ENCODE measurements at places on chromosomes 7 and 10.

DNA sequence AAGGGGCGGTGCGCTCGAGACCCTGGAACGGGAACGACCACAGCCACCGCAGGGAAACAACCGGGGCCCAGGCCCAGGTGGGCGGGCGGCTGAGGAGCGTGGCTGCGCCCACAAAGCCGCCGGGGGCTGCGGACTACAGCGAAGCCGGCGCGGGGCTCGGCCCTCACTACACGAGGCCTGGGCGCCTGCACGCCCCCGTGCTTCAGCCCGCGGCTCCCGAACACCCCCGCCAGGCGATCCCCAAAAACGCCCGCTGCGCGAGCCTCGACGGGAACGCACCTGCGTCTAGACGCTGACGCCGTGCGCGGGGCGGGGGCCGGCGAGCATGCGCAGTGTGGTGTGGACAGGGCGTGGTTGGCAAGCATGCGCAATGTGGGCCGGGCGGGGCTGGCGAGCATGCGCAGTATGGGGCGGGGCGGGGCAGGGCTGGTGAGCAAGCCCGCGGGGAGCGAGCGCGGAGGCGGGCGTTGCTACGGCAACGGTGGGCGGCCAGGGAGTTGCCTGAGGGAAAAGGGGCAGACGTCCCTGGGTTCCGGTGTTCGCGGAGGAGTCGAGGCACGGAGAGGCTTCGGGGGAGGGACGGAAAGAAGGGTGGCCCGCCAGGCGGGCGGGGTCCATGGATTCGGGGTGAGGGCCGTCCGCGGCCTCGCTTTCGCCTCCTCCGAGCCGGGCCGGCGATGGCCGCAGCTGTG, at the start of gene RNF32:
Gene RNF32, plus strand, starts transcription at position 518 of the 692 bp plus-strand sequence. CDS start 3,104 bp downstream, outside the sequence.
- DNase-seq = peak; percentile 94

DNA sequence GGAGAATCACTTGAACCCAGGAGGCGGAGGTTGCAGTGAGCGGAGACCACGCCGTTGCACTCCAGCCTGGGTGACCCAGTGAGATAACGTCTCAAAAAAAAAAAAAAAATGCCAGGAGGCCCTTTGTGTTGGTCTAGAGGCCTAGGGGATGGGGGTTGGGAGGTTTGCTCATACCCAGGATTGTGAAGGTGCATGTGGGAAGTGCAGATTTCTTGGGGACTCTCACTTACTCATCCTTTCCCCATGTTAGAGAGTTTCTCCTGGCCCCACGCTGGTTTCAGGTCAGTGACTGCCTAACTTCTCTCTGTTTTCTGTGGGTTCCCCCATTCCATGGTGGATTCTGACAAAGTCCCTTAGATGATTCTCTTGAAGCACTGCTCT, 471.5 kb upstream of the CNTNAP2 start:
- no peak for DNase-seq

DNA sequence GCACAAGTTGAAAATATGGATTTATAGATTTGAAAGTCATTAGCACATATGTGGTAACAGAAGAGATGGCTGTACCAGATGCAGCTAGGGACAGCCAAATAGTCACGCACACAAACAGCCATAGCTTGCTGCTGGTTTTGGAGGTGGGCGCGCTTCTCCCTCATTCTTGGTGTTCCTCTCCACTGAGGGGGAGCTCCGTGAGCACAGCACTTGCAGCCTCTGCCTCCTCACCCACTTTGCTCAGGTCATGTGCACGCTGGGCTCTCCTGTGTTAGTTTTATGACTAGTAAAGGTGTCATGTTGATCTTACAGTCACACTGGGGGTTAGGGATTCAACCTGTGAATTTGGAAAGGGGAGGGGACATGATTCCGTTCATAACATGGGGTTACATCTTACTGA, 8.5 kb upstream of the ZNF786 start:
- no peak for DNase-seq

- DNase-seq = no peak
These were observed 14.6 kb upstream of the ZEB1 start for GRCh38 chr10:31304291-31304970.

GRCh38 chr7:74401137-74401859, 52.4 kb upstream of the GTF2IRD1 start:
- DNase-seq = peak; percentile 71

DNA sequence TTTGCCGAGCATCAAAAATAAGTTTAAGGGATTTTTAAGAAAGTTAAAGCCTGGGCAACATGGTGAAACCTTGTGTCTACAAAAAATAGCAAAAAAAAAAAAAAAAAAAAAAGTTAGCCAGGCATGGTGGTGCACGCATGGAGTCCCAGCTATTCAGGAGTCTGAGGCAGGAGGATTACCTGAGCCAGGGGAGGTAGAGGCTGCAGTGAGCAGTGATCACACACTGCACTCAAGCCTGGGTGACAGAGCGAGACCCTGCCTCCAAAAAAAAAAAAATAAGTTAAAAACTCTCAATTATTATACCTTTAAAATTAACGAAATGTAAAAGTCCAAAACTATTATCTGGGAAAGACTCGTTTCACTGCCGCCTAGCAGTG, 35.0 kb upstream of the DAGLB start:
- DNase-seq = no peak

- no peak for DNase-seq
These were observed 128.6 kb downstream of the ICA1 start for GRCh38 chr7:8133188-8133848.

- DNase-seq = no peak
These were observed 20.8 kb downstream of the VSIR start for GRCh38 chr10:71752391-71753090.

- DNase-seq = no peak
These were observed 170.3 kb downstream of the NEURL1 start for GRCh38 chr10:103663802-103664201.

DNA sequence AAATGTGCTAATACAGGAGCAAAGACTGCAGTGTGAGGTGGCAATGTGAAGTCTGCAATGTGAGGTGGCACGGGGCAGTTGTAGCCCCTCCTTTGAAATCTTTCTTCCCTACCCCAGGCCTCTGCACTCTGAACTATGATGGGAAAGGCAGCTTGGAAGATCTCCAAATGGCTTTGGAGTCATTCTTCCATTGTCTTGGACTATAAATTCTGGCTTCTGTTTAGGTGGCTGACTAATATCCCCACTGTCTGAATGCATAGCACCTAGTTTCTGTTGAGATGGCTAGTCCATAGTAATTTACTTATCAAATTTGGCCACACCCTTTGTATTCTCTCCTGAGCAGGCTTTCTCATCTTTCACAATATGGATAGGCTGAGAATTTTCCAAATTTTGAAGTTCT, 175.0 kb downstream of the CFTR start:
- DNase-seq = no peak

- DNase-seq = no peak
These were observed 751.0 kb downstream of the GRID1 start for GRCh38 chr10:85615556-85615955.

DNA sequence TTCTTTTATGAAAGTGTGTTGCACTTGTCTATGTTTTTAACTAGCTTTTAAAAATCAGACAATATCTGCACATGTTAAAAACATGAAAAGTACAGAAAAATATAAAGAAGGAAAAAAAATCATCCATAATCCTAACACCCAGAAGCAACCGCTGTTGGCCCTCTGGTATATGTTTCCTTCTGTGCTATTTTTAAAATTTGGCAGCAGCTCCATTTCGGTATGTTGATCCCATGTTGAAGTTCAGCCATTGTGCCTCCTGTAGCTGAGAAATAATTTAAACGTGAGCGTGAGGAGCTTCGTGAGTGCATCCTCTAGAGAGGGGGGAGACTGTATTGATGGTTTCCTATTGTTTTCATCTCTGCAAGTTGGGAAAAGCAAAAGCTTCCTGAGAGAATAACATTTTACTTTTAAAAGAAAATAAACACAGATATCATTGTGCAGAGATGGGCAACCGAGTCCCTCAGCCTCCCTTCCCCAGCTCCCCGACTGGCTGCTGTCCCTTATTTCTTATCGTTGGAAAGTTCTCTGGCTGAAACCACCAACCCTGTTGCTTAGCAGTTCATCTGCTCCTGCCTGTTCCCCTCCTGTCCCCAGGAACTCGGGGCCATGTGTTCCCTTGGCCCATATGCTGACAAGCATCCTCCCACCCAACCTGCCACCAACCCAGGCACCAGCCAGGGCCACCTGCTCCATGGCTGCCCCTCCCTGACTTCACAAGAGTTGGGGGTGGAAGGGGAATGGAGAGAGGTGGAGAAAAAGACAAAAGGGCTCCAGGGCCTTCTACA, 499.1 kb upstream of the PODXL start:
- DNase-seq = no peak

GRCh38 chr10:111785921-111786320, 397.6 kb downstream of the GPAM start:
- no peak for DNase-seq

DNA sequence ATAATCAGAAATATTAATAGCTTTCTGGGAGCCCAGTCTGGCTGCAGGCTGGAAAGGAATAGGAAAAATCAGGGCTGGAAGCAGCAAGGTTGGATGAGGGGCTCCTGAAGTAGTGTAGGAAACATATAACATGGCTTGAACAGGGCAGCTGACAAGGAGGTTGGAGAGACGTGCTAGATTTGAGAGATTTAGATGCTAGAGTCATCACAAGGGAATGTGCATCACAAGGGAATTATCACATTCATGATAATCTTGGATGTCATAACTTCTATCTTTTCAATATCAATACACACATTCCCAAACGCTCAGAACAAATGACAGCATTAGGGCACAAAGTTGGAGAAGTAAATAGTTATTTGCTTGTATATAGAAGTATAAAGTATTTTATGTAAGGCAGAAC, 120.9 kb upstream of the EGFR start:
- no peak for DNase-seq

DNA sequence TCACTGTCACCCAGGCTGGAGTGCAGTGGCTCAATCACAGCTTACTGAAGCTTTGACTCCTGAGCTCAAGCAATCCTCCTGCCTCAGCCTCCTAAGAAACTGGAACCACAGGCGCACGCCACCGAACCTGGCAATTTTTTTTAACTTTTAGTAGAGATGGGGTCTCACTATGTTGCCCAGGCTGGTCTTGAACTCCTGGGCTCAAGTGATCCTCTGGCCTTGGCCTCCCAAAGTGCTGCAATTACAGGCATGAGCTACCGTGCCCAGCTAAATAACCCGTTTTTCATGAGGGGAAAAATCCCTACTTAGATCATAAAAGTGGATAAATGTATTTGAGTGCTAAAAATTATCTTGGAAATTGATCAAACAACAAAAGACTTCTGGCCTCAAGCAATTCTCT, 200.5 kb upstream of the IMMP2L start:
- no peak for DNase-seq

DNA sequence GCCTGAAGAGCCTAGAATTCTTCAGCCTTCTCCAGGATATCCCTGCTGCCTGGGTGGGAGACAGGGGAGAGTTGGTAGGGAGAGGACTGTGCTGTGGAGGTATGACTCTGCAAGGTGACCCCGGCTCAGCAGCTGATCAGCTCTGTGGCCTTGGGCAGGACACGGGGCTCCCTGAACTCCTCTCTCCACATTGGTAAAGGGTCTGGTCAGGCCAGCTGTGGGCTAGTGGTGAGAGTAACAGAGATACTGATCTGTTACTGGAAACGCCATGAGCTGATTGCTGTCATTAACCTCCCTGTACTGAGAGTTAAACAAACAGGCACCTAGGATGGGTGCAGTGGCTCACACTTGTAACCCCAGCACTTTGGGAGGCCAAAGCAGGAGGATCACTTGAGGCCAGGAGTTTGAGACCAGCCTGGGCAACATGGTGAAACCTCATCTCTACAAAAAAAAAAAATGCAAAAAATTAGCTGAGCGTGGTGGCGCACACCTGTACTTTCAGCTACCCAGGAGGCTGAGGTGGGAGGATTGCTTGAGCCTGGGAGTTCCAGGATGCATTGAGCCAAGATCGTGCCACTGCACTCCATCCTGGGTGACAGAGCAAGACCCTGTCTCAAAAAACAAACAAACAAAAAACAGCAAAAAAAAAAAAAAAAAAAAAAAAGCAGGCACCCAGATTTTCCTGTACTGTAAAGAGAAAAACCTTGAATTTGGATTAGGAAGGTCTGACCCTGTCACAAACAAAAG, 151.5 kb downstream of the CUX1 start:
- DNase-seq = no peak

DNA sequence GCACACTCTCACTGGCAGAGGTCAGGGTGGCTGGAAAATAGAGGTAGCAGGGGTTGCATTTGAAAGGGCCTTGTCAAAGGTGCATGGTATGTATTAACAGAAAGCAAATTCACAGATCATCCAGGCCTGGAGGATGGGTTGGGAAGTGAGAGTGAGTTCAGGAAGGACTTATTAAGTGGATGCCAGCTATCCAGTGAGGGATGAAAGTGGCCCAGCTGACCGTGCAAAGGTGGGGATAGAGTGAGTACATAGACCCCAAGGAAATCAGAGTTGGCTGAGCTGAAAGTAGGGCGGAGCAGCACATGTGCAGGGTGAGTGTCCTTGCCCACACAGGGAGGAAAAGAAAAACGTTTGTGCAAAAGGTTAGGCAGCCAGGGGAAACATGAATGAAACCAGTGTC, 58.1 kb downstream of the HECW1 start:
- no peak for DNase-seq

- no peak for DNase-seq
These were observed 364.6 kb downstream of the PAXIP1 start for GRCh38 chr7:154638286-154638685.

GRCh38 chr7:114931656-114932011, 9.7 kb downstream of the MDFIC start:
- DNase-seq = no peak

DNA sequence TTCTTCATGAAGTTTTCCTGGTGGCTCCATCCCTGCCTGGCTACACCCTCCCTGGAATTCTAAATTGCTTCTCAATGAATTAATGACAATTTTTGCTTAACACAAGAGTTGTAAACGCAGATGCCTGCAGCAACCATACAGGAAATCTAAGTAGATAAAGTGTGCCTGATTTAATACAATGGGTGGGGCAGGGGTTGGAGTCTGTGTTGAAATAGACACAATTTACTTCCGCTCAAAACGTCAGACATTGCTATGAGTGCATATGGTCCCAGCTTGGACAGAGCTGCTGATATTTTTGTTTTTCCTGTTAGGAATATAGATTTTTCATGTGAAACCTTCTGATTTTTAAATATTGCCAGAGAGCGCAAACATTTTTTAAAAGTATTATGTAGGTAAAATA, 1235.0 kb upstream of the SORCS1 start:
- DNase-seq = no peak

- DNase-seq = no peak
These were observed at the start of gene NKX6-2 for GRCh38 chr10:132785723-132786475. Gene NKX6-2 (minus strand): TSS chr10:132786147. CDS start chr10:132785948, 199 bp downstream.

GRCh38 chr10:22714479-22715289, at the start of gene PIP4K2A:
Gene PIP4K2A (minus strand): TSS chr10:22714578. CDS start chr10:22714326, 252 bp downstream.
- peak; percentile 85 for DNase-seq

GRCh38 chr7:17584822-17585221, 286.4 kb downstream of the AHR start:
- no peak for DNase-seq

- DNase-seq = peak; percentile 87
These were observed 32.9 kb upstream of the KMT2E start for GRCh38 chr7:104980841-104981671.

- DNase-seq = no peak
These were observed 136.4 kb downstream of the CUBN start for GRCh38 chr10:16993186-16993585.

- DNase-seq = no peak
These were observed 301.7 kb downstream of the TCERG1L start for GRCh38 chr10:131009791-131010190.
